ENCODE measurements at places on chromosomes 5 and 9.

- no peak for DNase-seq
Measured at GRCh38 chr5:109779036-109779735, 89.5 kb downstream of the MAN2A1 start.

GRCh38 chr5:180696116-180696515 lies 43.7 kb downstream of the OR2Y1 start:
- no peak for DNase-seq

DNA sequence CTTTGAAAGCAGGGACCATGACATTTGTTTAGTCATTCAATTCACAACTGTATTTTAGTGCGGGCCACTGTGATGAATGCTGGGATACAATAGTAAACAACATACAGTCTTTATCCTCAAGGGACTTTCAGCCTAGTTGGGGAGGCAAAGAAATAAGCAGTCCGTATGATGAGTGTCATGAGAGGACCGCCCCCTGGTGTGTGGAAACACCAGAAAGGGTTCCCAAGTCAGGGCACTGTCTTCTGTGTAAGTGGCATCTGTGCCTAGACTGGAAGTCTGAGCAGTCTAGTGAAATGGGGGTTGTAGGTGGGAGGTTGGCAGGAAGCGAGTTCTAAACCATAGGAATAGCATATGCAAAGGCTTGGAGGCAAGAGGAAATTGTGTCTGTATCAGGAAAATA lies 6.8 kb downstream of the C9orf43 start:
- DNase-seq = no peak

DNA sequence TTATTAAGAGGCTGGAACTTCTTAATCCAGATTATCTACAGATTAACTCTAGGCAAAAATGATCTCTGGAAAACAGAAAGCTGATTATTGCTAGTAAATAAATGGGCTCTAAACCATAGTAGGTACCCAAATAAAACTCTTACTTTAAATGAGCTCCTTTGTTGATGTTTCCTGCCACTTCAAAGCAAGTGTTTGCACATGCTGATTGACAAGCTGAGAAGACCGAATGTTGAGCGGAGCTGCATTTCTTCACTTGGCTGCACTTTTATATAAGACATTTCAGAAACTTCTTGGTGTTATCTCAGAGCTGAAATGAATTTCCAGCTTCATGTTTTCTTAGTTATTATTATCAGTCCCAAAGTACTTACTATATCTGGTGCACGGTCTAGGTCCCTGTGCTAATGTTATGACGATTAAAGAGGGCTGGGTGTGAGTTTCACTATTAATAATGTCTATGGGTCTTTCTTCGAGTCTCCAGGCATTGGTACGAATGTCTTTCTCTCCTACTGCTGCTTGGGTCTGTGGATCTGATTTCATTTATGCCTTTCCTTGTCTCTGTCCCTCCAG lies 58.6 kb upstream of the CTXN3 start:
- no peak for DNase-seq

- no peak for DNase-seq
Measured at GRCh38 chr9:23554686-23555085, 271.4 kb downstream of the ELAVL2 start.

GRCh38 chr9:25003686-25004085 lies 458.0 kb upstream of the IZUMO3 start:
- DNase-seq = no peak

DNA sequence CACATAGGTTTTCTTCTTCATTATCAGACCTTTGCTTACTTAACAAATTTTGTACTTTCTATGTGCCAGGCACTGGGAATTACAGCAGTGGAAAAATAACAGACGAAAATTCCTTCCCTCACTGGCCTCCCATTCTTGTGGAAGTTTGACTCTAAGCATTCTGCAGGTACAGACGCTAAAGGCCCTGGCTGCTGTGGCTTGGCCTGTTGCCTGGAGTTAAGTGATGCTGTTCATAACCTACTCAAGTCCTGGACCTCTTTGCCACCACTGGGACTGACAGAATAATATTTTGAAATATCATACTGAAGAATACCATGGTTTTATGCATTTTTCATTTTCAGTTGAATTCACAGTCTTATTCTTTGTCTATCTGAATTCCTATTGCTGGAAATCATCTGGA lies 97.3 kb upstream of the SPATA31C2 start:
- no peak for DNase-seq

DNA sequence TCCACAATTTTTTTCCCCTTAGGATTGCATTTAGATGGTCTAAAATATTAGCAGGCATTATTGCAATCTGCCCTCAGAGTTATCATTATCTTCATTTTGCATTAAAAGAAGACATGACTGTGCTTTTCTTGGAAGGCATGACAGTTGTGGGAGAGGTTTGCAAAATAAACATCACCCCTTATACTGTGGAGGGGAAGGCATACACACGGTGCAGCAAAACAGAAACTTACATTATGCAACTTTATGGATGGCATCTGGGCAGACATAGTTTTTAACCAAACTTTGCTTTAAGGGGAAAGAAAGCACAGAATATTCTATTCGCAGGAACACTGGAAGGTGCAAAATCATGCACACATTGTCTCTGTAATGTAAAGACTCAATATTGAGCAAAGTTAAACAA lies 505.8 kb upstream of the ADAMTS16 start:
- DNase-seq = no peak

- DNase-seq = no peak
Measured at GRCh38 chr5:43469671-43470391, 13.8 kb downstream of the TMEM267 start.

DNA sequence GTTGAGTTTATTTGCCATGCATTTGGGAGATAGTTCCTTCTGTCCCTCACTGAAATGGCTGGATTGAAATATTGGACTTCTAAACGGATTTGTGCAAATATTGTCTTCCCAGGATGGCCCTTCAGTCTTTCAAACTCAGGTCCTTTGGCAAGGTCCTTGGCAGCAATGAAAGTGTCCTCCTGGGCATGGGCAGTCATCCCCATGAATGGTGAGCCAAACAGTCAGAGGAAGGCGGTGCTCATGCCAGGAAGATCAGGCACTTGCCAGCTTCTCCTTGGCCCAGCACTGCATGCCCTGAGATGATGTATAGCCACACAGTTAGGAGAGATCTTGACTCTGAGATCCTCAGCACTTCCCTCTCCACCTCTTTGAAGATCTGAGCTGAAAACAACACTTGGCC lies 221.4 kb upstream of the KLF4 start:
- no peak for DNase-seq

- no peak for DNase-seq
Measured at GRCh38 chr9:12271421-12271891, 421.7 kb upstream of the TYRP1 start.

DNA sequence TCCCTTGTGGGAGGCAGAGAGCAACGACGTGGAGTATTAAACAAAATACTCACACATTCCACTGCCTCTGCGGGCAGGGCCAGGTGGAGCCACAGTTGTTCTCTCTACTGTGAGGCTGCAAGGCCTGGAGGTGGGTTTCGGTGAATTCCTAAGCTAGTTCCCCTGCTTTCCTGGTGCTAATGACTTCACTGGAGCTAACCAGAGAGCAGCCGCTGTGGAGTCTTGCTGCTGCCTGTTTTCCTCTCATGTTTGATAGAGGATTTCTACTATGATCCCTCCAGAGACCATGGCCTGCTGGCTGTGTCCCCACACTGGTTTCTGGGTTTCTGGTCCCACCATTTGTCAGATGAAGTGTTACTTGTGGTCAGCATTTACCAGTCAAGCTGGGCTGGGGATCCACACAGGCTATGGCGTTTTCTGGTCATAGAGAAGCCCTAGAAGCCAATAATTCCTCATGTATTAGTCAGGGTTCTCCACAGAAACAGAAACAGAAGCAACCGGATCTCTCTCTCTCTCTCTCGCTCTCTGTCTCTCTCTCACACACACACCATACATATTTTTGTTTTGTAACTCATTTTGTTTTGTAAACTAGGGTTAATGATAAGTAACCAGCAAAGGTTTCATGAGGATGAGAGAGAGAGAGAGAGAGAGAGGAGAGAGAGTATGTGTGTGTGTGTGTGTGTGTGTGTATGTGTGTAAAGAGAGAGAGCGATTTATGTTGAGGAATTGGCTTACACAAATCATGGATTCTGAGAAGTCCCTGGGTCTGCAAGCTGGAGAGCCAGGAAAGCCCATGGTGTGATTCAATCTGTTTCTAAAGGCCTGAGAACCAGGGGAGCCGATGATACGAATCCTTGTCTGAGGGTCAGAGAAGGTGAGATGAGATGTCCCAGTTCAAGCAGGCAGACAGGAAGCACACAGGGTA lies 403.0 kb downstream of the GADD45G start:
- no peak for DNase-seq

DNA sequence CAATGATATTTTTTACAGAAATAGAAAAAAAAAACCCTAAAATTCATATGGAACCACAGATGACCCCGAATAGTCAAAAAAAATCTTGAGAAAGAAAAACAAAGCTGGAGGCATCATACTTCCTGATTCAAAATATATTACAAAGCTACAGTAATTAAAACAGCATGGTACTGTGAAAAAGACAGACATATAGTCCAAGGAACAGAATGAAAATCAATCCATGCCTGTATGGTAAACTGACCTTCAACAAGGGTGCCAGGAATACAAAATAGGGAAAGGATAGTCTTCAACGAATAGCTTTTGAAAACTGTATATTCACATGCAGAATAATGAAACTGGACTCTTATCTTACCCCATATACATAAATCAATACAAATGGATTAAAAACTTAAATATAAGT lies 307.5 kb downstream of the MCTP1 start:
- no peak for DNase-seq

- DNase-seq = no peak
Measured at GRCh38 chr5:154296525-154297159, 106.1 kb downstream of the GALNT10 start.

DNA sequence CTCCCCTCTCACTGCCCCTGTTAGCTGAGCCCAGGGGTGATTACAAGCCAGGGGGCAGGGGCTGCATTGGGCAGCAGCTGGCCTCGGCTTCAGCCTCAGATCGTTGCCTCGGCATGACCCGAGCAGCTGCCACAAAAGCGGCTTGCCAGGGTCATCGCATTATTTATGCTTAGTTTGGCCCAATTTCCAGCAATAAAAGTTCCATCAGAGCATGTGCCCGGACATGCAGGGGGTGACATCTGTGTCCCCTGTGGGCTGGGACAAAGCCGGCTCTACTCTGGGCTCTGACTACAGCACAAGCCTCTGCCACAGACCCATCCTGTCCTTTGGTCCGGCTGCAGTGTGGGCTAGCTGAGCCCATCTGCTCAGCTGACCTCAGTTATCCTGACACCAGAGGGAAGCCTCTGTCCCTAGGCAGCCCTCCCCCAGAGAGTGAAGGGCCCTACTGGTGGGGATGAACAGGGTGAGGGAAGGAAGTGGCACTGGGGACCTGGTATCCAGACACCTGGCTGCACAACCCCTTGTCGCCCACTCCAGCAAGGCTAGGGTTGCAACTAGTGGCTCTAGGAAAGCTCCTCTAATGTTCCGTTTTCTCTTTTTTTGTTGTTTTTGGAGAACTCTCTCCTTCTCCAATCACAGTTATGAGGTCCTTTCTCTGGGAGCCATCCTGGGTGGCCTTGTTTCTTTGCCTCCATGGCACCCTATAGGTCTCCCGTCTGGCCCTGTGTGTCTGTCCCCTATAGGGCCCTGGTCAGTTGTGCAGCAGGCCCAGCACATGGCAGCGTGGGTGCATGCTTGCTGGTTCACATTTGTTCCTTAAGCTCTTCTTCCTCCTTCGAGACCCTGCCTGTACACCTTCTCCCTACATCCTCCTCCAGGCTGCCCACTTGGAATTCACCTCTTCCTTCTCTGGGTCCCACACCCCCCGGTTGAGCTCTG lies 13.3 kb upstream of the GADD45G start:
- DNase-seq = no peak

DNA sequence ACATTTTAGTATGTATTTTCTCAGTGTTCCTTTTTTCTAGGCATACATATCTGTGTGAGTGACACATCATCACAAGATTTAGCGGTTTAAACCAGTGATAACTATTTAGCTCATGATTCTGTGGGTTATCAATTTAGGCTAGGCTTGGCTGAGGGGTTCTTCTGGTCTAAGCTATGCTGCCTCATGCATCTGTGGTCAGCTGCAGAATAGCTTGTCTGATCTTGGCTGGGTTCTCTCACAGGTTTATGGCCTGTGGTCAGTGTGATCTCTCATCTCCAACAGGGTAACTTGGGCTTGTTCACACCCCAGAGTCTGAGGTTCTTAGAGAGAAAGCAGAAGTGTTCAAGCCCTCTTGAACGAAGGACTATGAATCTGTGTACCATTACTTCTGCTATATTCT lies 363.3 kb downstream of the KDM4C start:
- DNase-seq = no peak

GRCh38 chr5:113199122-113199905 lies 222.7 kb downstream of the DCP2 start:
- DNase-seq = no peak

- DNase-seq = no peak
Measured at GRCh38 chr5:23820765-23821471, 313.5 kb downstream of the PRDM9 start.

DNA sequence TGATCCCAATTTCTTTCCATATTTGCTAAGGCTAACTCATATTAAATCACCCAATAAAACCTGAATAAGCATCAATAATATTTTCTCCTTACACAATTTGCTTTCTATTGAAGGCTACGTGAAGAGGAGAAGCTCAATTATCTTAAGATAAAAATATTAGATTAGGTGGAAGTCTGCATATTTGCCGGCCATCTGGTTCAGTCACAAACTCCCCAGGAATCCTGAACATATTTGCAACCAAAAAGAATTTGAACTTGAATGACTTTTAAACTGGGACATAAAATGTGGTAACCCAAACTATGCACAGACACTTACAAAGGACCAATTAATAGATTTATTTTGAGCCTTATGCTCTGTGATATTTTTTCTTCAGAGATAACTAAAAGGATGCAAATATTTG lies 92.3 kb downstream of the HAPLN1 start:
- no peak for DNase-seq

GRCh38 chr5:132263548-132264261 lies 6.2 kb downstream of the PDLIM4 start:
- no peak for DNase-seq

- no peak for DNase-seq
Measured at GRCh38 chr5:158058208-158059120, 199.5 kb upstream of the CLINT1 start.

DNA sequence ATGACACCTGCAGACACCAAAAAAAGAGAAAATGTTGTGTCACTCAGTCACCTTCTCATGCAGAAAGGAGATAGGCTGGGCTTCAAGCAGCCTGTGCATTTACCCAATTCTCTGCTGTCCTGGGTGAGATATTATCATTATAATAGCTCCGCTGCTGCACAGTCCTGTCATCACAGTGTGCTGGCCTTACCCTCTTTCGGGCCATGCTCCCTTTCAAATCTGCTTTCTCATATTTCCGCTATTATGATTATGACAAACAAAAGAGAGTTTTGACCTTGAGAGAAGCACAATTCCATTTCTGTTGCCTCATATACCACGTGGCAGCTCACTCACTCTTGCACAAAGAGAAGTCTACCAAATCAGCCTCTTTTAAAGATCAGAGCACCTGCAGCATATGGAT lies 1350.1 kb upstream of the ACO1 start:
- DNase-seq = no peak

DNA sequence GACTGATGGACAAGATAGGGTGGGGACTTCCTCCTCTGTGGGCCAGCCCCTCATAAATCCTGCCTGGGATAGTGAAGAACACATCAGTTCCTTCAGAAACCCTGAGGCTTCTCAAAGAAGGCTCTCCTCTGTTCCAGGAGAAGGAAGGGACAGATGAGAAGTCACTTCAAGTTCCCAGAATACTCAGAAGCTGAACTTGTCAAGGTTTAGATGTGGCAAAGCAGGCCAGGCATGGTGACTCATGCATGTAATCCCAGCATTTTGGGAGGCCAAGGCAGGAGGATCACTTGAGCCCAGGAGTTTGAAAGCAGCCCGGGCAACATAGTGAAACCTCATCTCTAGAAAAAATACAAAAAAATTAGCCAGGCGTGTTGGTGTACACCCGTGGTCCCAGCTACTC lies 38.5 kb downstream of the STOM start:
- no peak for DNase-seq

- no peak for DNase-seq
Measured at GRCh38 chr5:155753943-155754581, 572.9 kb upstream of the SGCD start.
